NCI-H774 (cell line): ENCODE measurements at places on chromosomes 16 and 17.

DNA sequence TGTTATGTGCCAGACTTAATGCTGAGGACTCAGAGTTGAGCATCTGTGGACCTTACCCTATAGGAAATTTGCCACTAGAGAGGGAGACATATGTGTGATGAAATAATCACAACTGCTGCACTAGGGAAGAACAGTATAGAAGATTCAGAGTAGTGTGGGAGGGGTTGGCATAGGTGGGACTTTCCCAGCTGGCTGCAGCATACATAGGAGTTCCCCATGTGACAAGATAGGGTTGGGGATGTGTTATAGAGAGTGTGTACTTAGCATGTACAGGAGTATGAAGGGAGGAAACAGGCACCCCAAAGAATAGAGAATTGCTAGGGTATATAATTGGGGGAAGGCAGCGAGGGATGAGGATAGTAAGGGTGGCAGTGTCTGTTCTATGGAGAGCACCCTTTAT lies 2.9 kb downstream of the NUP93 start:
- no peak for DNase-seq

GRCh38 chr16:19716183-19716582 lies 1.8 kb downstream of the KNOP1 start:
- no peak for DNase-seq

- peak; percentile 90 for DNase-seq
Measured at GRCh38 chr17:62653002-62653825, 25.7 kb downstream of the MRC2 start.

DNA sequence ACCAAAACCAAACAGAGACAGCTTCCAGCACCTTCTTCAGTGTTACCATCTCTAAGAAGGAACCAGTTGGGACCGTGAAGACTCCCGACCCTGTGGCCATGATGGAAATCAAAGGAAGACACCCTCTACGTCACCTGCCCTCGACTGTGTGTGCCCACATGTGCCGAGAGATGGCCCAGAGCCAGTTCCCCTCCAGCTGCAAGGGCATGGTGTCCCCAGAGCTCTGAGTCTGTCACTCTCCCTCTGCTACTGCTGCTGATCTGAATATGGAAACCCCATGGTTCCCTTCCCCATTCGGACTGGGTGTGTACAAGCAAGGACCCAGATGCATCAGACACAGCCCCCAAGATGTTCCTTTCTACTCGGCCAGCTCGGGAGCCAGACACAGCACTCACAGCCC lies 76.4 kb downstream of the SOCS1 start:
- DNase-seq = no peak

DNA sequence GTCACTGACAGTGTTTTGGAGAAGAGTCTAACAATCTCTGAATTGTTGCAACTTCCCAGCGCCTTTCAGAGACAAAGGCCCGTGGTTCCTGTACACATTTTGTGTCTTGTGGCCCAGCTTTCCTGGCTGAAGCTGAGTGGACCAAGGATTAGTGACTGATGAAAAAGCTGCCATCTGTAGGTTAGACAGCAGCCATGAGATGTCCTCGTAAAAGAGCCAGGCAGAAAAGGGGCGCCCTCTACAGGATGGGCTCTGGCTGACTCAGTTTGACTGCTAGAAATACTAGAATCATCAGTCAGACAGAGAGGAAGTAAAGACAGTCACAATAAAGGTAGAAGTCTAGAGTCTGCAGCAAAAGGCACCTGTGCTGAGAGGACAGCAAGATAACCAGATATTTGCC lies 26.5 kb upstream of the NF1 start:
- no peak for DNase-seq

DNA sequence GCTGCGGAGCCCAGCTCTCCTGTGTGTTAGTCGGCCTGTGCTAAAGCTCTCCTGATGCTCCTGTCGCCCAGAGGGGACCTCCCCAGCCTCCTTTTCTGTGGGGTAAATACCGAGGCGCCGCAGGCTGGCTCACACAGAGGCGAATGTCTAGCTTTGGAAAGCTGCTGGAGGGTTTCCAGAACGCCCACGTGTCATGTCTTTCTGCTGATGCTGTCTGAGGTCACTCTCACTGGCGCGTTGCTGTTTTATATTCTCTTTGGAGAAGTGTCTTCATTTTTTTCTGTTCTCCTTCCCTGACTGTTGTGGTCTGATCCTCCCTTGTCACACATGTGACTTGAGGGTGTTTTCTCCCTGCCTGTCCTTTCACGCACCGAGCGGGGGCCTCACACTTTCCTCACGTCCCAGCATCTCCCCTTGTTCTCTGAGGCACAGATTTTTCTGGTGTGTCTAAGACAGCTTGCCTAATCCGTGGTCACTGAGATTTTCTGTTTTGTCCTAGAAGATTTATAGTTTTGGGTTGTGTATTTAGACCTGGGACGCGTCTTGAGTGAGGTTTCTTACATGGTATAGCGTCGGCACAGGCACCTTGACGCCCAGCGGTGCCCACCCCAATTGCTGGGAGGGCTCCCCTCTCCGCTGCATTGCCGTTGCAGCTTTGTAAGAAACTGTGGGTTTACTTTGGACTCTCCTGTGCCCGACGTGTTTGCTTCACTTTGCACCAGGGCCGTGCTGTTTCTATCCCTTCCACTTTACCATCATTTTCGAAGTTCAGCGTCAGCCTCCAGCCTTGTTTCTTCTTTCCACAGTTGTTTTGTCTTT lies 92.1 kb upstream of the ZNF750 start:
- DNase-seq = no peak

DNA sequence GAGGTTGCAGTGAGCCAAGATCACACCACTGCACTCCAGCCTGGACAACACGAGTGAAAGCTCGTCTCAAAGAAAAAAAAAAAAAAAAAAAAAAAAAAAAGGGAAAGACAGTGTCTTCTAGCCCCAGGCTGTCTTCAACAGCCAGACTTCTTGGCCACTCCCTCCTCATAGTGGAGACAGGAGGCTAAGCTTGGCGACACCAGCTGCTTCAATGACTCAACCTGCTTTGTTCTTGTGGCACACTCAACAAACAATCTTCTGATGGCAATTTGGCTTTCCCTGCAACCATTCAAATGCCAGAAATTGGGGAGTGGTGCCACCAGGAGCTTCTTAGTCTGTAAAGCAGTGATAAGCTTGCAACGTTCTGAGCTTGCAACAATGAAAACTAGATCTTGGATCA lies 290.4 kb upstream of the DYNLRB2 start:
- DNase-seq = no peak

- no peak for DNase-seq
Measured at GRCh38 chr17:44348234-44348987, 3.3 kb downstream of the GRN start.

DNA sequence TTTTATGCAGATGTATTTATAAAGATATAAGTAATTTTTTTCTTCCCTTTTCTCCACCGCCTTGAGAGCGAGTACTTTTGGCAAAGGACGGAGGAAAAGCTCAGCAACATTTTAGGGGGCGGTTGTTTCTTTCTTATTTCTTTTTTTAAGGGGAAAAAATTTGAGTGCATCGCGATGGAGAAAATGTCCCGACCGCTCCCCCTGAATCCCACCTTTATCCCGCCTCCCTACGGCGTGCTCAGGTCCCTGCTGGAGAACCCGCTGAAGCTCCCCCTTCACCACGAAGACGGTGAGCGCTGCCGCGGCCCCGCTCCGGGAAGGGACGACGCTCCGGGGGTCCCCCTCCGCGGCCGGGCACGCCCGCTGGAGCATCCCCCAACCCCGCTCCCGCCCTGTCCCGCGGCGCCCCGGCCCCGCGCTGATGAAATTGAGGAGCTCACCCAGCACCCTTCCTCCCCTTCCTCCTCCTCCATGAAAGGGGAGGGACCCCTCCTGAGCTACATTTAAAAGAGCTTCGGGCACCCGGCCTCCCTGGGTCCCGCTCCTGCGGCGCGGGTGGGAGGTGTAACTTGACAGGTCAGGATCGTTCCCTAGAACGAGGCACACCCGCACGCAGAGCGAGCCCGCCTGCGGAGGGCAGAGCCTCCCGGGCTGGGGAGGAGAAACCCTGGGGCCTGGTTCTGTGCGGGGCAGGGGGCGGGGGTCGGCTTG lies 706 bp downstream of the HLF start:
- no peak for DNase-seq

DNA sequence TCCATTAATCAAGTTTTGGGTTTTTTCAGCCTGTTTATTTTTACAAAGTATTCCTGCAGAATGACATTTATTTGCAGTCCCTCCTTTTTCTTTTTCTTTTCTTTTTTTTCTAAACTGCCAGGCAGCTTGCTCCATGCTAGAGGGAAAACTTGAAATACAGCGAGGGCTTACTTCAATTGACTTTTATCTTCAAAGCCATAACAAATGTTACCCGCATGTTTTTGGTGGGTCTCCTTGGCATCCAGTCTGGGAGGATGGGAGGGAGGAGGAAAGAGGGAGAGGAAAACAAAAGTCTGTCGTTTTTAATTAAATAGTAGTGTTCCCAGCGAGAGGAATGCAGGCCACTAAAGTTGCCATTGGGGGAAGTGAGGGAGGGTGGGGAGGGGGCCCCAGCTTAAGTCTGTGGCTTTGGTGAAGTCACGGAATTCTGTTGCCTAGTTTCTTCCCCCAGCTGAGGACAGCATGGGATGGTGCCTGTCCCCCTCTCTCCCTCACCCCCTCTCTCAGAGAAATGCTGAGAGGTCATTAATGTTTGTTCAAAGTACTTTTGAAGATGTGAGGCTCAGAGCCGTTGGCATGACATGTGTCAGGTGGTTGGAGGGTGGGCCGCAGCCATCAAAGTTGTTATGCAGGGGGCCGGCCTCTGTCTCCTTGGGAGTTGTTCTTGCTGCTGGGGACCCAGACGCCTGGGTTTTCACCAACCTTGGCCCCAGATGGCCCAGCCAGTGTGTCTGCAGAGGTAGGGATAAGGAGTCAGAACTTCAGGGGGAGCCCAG lies 2.9 kb downstream of the NKD1 start:
- DNase-seq = no peak

GRCh38 chr17:61443475-61443882 lies 8.7 kb upstream of the TBX4 start:
- no peak for DNase-seq

DNA sequence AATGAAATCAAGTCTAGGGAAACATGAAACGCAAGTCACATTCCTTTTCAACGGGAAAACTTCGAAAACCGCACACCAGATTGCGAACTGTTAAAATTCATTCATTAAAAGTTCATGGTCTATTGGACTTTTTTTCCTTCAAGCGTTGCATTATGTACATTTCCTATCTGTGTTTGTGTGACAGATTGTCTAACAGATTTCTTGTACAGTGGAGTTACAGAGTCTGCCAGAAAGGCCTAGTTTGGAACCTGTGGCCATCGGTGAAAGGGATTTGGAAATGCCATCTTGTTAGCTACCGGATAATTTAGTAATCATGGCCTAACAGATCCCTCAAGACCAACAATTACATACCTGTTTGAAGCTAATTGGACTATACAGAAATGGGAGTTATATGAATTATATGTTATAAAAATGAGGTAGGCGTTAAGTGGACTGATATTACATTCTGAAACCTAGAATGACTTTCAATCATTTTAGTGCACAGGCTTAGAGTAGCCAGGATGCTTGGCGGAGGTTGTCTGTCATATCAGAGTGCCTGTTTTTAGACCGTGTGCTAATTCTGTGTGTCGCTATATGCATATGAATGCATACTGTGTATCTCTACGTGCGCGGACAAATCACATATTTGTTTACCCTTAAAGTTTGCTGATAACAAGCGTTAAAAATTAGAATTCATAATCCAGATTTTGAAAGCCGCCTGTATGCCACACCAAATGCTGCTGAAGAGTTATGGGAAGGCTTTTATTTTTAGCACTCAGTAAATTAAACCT lies 885.4 kb upstream of the RBFOX1 start:
- DNase-seq = no peak

- no peak for DNase-seq
Measured at GRCh38 chr16:80803339-80804055, 901 bp downstream of the CDYL2 start.
